ENCODE measurements at places on chromosomes 6 and 20.

DNA sequence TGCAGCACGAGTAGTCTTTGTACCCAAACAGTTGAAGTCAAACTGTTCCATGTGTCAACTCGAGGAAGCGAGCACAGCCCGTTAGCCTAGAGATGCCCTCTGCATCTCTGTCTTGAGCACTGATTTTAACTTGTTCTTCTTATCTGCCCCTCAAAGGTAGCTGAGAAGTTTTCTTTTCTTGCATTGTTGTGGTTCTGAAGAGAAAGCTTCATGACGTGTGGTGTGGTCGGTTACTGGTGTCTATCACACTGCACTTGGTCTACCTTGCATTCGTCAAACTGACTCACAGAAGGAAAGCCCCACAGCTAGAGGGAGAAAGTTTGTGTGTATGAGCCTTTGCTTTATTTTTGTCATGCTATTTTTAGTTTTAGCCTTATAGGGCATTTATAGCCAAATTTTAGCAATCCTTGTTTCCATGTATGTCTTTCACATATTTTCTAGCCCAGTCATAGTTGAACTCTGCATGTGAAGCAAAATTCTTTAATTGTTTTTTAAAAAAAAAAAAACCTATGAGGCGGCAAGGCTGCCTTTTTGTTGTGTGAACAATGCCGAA lies 115.1 kb downstream of the JAG1 start:
- no peak overlapping the region for H3K27ac ChIP-seq
- H3K4me1 ChIP-seq: peaks cover 9% of the 10 kb centered on the region
- no peak overlapping the region for H3K4me3 ChIP-seq
- peaks cover 32% of the 10 kb centered on the region for H3K36me3 ChIP-seq
- no peak for DNase-seq
- no peaks in the 10 kb centered on the region for H3K27me3 ChIP-seq

GRCh38 chr6:167733740-167734661 lies 92.7 kb upstream of the AFDN start:
- no peak overlapping the region for H3K4me3 ChIP-seq
- H3K36me3 ChIP-seq: peaks cover 3% of the 10 kb centered on the region
- H3K27ac ChIP-seq: peak overlapping the region; percentile 57
- DNase-seq: no peak
- peaks cover 12% of the 10 kb centered on the region for H3K27me3 ChIP-seq

GRCh38 chr6:80605165-80605989 lies 498.9 kb downstream of the BCKDHB start:
- no peaks in the 10 kb centered on the region for H3K4me1 ChIP-seq
- no peak overlapping the region for H3K4me3 ChIP-seq
- no peak overlapping the region for H3K27ac ChIP-seq
- DNase-seq: no peak

GRCh38 chr20:57795977-57796560 lies 86.3 kb upstream of the PMEPA1 start:
- no peaks in the 10 kb centered on the region for H3K4me1 ChIP-seq
- no peak overlapping the region for H3K4me3 ChIP-seq
- peaks cover 15% of the 10 kb centered on the region for H3K27me3 ChIP-seq

- H3K27ac ChIP-seq: no peak overlapping the region
- no peak overlapping the region for H3K4me3 ChIP-seq
- no peaks in the 10 kb centered on the region for H3K36me3 ChIP-seq
- no peaks in the 10 kb centered on the region for H3K27me3 ChIP-seq
Observed at GRCh38 chr6:93196406-93196970, 222.9 kb downstream of the EPHA7 start.

DNA sequence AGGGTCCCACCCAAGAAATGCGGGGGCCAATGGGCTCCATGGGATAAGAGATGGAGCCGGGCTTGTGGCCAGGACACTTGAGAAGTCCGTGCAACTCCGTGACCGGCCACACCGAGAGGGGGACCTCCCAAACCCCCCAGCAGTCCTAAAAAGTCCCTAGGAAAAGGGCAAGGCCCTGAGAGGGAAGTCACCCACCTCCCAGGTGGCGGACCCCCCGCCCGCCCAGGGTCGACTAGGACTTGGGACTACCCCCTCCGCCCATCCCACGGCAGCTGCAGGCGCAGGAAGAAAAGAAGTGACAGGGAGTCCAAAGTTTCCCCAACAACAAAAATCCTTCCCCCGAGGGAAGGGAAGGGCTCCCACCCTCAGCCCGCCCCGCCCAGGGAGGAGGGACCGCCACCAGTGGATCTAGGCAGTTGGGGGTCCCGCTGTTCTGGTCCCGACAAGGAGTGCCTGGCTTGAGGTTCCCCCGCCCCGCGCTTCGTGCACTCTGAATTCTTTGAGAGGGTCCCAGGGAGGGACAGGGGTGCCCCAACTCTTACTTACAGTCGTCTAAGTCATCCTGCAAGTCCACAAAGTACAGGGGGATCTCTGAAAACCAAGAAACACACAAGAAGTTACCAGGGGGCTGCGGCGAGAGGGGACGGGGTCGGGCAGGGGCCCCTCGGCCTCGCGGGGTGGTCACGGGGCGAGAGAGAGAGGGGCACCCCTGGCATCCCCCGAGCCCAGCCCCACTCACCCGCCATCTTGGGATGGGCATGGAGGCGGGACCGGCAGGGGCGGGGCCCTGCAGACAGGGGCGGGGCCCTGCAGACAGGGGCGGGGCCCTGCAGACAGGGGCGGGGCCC lies 611 bp upstream of the RAB22A start:
- peak; percentile 78 for DNase-seq
- no peaks in the 10 kb centered on the region for H3K27me3 ChIP-seq
- H3K4me3 ChIP-seq: peak overlapping the region; percentile 80
- H3K27ac ChIP-seq: peak overlapping the region; percentile 99
- H3K4me1 ChIP-seq: peaks cover 20% of the 10 kb centered on the region

- H3K4me1 ChIP-seq: peaks cover 15% of the 10 kb centered on the region
- no peak overlapping the region for H3K4me3 ChIP-seq
- no peaks in the 10 kb centered on the region for H3K36me3 ChIP-seq
Observed at GRCh38 chr20:1185316-1185741, 548 bp upstream of the TMEM74B start.

DNA sequence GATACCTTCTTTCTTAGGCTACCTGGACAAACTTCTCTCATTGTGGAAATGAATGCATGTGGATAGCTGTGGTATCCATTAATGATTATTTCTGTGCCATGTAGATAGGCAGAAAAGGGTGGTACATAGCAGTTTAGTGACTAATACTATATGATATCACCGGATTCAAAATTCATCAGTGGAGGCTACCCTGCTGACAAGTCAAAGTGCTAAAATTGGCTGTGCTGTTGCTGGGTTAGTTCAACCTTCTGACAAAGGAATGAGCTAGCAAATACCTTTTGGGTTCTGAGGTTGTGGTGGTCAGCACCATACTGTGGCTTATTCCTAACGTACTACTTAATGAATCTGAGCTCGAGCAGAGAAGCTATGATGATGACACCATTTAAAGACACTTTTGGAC lies 109.1 kb downstream of the TFAP2B start:
- no peaks in the 10 kb centered on the region for H3K27me3 ChIP-seq
- H3K27ac ChIP-seq: no peak overlapping the region
- no peaks in the 10 kb centered on the region for H3K36me3 ChIP-seq
- DNase-seq: no peak
- H3K4me3 ChIP-seq: no peak overlapping the region

- DNase-seq: no peak
- H3K4me1 ChIP-seq: no peaks in the 10 kb centered on the region
- H3K36me3 ChIP-seq: no peaks in the 10 kb centered on the region
Observed at GRCh38 chr6:167977717-167978467, 19.6 kb upstream of the KIF25 start.

- H3K27me3 ChIP-seq: no peaks in the 10 kb centered on the region
- H3K4me3 ChIP-seq: no peak overlapping the region
- peaks cover 12% of the 10 kb centered on the region for H3K36me3 ChIP-seq
- peaks cover 11% of the 10 kb centered on the region for H3K4me1 ChIP-seq
- no peak overlapping the region for H3K27ac ChIP-seq
Observed at GRCh38 chr6:38460186-38460585, 179.5 kb downstream of the BTBD9 start.

- no peak overlapping the region for H3K27ac ChIP-seq
- no peak for DNase-seq
- no peak overlapping the region for H3K4me3 ChIP-seq
- H3K4me1 ChIP-seq: no peaks in the 10 kb centered on the region
- no peaks in the 10 kb centered on the region for H3K36me3 ChIP-seq
Observed at GRCh38 chr6:6699741-6700367, 111.3 kb downstream of the LY86 start.

- H3K27ac ChIP-seq: no peak overlapping the region
- H3K4me1 ChIP-seq: no peaks in the 10 kb centered on the region
- no peaks in the 10 kb centered on the region for H3K27me3 ChIP-seq
- peaks cover 2% of the 10 kb centered on the region for H3K36me3 ChIP-seq
- no peak for DNase-seq
- no peak overlapping the region for H3K4me3 ChIP-seq
Observed at GRCh38 chr6:68127074-68127473, 508.0 kb upstream of the ADGRB3 start.

- peaks cover 8% of the 10 kb centered on the region for H3K36me3 ChIP-seq
- DNase-seq: no peak
- no peaks in the 10 kb centered on the region for H3K27me3 ChIP-seq
- H3K27ac ChIP-seq: no peak overlapping the region
- peaks cover 39% of the 10 kb centered on the region for H3K4me1 ChIP-seq
- no peak overlapping the region for H3K4me3 ChIP-seq
Observed at GRCh38 chr6:90217506-90218127, 79.0 kb downstream of the BACH2 start.

All from memory B cell (primary cell).